Suppressor macrophage treated with lipopolysaccharide for 1 hour (primary cell): ENCODE measurements at places on chromosomes 4 and X.

DNA sequence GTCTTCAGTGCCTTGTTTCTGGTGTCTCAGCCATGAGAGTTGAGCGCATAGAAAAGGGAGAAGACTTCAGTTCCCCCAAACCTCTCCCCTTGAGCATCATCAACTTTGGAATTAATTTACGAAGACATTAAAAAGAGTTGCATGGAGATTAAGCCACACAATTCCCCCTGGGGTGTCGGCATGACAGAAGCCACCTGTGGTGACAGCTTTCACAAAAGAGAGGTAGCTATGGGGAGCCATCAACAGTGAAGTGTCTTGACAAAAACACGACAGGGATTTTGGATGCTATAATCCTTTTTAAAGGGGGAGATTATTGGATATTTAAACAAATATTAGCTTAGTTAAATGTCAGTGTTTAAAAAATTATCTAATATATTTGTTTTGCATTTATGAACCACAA lies 307.6 kb downstream of the LDB2 start:
- no peak for DNase-seq

DNA sequence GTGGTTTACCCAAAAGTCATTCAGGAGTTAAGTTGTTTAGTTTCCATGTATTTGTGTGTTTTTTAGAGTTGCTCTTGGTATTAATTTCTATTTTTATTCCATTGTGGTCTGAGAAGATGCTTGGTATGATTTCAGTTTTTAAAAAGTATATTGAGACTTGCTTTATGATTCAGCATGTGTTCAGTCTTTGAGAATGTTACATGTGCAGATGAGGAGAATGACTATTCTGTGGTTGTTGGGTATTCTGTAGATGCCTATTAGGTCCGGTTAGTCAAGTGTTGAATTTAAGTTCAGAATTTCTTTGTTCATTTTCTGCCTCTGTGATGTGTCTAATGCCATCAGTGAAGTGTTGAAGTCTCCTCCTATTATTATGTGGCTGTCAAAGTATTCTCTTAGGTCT lies 249.4 kb downstream of the ARHGAP10 start:
- no peak for DNase-seq

GRCh38 chrX:10039821-10040793 lies 72.9 kb downstream of the CLDN34 start:
- DNase-seq = peak; percentile 24

DNA sequence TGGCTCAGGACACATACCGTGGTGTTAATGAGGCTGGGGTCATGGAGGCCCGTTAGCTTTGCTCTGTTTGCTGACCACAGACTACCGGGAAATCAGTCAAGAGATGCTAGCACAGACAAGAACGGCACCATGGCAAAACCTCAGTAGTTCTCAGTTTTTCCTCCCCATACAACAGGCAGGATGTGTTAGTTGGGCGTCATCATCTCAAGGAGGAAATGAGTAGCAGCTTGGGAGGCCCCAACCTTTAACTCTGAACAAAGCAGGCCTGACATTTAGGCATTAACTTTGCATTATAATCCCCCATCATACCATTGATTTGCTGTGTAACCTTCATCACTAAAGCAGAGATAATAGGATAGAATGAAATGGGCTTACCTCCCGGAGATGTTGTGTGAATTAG lies 714.2 kb downstream of the RPA4 start:
- no peak for DNase-seq

GRCh38 chr4:168514249-168514852 lies 17.5 kb downstream of the PALLD start:
- DNase-seq = peak; percentile 80

GRCh38 chrX:154873329-154873728 lies 12.8 kb upstream of the F8A1 start:
- DNase-seq = no peak

DNA sequence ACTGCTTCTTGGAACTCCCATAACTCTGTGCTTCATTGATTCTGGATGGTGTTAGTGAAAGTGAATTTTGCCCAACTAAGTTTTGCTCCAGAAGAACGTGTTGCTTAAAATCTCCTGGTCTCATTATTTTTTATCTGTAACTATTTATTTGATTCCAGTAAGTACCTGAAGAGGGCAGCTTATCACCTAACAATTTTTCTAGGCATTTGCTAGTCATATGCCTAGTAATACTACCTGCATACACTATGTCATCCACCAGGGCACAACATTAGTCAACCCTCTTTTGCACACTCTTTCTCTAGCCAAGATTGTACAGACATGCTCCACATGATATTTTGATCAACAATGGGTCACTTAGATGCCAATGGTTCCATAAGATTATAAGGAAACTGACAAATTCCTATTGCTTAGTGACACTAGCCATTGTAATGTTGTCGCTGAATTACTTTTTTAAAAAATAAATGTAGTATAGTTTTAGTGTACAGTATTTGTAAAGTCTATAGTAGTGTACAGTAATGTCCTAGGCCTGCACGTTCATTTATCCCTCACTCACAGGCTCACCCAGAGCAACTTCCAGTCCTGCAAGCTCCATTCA lies 499.9 kb upstream of the AADAT start:
- DNase-seq = no peak
